Fibroblast of mammary gland (primary cell): ENCODE measurements at places on chromosomes 6 and 20.

DNA sequence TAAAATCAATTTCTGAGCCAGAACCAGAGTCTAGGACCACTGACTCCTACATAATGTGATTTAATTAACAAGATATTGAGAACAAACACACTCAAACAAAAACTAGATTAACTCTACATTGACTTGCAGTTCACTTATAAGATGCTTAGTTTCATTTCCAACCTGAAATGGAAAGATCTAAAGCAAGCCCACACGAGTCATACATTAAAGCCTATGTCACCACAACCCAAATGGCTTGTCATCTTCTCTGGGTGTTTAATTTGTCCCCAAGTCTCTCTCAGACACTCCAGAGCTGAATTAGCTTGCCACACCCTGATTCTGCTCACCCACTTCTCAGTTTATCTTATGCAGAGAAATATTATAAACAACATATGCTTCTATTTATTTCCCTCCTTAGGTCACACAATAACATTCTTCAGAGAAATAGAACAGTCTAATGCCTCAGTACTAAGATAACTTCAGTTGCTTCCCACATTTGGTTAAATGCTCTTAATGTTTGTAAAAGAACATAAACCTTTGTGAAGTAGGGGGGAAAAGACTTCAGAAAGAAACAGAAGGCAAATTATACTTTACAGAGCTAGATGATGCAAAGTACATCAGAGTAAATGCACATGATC is 8.8 kb upstream of the FBXO30 start:
- DNase-seq = no peak

- DNase-seq = peak; percentile 51
Observed at GRCh38 chr6:147382945-147383554, 125.4 kb upstream of the SAMD5 start.

DNA sequence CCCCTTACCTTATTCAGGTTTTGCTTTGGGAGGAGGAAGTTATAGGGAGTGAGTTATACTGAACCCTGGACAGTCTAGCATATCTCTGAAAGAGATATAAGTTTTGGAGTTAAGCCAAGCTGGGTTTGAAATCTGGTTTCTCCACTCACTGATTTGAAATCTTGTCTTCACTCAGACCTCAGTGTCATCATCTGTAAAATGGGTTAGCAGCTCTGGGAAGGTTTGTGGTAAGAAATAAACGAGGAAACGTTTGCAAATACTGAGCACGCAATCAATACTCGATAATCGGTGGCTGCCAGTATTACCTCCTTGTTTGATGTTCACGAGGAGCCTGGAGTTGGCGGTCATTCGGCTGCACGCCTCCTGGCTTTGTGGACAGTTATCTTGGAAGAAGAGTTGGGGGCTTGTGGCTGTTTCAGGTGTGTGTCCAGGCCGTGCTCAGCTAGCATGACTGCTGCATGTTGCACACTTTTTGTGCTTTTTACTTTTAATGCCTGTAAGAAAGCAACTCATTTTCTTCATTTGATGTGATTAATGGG is 61.8 kb downstream of the PAX1 start:
- DNase-seq = no peak

DNA sequence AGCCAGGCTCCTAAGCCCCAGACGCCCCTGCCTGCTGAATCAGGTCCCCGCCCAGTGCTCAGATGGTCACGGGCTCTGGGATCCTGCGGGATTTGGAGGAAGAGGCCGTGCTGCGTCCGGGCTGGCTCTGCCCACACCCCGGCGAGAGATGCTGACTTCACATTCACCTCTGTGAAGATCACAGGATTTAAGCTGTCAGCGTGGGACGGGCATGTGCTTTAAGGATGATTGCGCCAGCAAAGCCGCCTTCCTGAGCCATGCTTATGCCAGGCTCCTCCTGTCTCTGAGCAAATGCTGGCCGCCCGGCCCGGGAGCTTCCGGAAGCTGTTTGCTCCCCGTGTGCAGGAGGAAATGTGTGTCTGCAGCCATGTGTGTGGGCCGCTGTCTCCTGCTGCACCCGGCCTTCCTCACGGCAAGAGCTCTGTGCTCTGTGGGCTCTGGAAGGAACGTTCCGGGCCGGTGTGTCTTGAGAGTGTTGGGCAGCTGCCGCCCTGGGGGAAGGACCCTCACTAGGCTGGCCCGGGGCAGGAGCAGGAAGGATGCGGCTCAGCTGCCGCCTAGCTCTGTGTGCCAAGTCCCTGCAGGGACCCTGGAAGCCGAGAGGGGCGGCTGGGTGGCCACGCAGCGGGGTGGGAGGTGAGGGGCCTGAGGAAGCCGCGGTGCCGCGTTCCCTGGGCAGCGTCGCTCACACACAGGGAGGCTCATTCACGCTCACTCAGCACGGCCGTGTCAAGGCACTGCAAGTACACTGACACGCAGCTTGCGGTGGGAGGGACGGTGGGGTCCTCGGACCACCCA is 19.0 kb upstream of the BHLHE23 start:
- DNase-seq = peak; percentile 48

DNA sequence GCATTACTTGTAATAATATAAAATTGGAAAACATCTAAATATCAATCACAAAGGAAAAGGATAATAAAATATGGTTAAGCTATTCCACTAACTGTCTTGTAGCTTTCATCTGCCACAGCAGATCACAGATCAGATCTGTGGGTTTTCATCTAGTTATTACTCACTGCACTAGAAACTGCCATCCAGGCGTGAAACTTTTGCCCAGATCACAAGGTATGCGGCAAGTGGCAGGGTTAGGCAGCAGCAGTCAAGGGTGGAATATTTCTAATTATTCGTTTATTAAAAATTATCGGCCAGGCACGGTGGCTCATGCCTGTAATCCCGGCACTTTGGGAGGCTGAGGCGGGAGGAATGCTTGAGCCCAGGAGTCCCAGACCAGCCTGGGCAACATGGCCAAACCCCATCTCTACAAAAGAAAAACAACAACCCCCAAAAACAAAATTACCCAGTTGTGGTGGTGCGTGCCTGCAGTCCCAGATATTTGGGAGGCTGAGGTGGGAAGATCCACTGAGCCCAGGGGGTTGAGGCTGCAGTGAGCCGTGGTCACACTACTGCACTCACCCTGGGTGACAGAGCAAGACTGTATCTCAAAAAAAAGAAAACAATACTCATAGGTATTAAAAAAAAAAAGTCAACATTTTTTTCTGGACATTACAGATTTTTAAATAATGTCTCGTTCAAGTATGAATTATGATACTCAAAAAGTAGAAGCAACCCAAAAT is 32.1 kb downstream of the BEND3 start:
- no peak for DNase-seq
